ENCODE measurements at places on chromosomes 6 and 20.

- ATAC-seq: peak; percentile 55
These were observed at the start of gene SGK1 for GRCh38 chr6:134317471-134318131. SGK1 (minus strand) TSS chr6:134318112; CDS start chr6:134317460, 652 bp downstream.

DNA sequence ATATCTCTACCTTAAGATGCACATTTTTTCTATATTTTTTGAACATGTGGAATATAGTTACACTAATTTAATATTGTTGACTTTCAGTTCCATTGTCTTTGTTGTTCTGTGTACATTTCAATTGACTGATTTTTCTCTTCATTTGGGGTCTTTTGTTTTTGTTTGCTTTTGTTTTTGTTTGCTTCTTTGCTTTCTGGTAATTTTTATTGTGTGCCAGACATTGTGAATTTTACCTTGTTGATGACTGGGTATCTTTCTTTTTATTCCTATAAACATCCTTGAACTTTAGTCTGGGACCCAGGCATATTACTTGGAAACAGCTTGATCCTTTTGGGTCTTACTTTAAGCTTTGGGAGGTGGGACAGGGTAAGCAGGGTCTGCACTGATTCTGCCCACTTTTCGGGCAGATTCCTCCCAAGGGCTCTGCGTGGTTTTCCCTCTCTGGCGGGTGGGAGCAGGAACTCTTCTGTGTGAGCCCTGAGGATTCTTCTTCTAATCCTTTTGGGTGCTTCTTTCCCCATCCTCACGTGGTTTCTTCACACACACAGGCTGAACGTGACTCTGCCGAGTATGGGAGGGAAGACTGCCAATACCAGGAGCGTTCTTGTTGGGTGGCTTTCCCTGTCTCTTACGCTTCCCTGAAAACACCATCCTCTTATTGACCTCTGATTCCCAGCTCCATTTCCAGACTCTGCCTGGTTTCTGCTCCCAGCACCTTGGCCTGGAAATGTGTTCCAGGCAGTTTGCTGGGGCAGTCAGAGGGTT lies 200.5 kb downstream of the ARID1B start:
- no peak for ATAC-seq

DNA sequence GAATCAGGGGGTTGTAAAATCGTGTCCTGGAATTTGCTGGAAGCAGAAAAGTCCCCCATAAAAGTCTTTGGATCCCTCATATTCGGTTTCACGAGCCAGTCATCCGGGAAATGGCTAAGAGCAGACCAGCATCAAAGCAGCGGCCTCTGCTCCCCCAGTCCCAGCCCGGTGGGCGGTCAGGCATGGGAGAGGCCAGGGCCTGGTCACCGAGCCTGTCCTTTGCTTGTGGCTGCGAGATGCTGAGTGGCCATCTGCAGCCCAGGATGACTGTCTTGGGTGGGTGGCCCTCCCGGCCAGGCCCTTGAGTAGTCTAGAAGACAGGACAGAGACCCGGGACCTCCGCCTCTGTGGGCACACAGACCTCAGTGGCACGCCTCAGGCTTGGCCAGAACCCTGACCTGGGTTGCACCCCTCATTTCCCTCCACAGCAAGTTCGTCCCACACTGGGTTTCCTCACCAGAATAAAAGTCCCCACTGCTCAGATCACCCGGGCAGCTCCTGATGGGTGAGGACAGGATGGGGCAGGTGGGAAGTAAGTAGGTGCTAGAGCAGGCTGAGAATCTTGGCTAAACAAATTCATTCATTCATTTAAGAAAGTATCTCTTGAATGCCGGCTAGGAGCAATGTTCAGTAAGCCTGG lies 172.1 kb downstream of the BMP7 start:
- no peak for ATAC-seq

GRCh38 chr6:132813173-132813856 lies 1.1 kb upstream of the RPS12 start:
- peak; percentile 42 for ATAC-seq

- no peak for ATAC-seq
These were observed 41.5 kb upstream of the RNF24 start for GRCh38 chr20:4056880-4057279.

- ATAC-seq: no peak
These were observed 13.2 kb upstream of the SIRPA start for GRCh38 chr20:1882026-1882425.

GRCh38 chr6:40171343-40171742 lies 237.1 kb upstream of the MOCS1 start:
- no peak for ATAC-seq
